ENCODE measurements at places on chromosomes 6 and 20.

GRCh38 chr6:108630050-108630714, 69.5 kb downstream of the FOXO3 start:
- no peak for DNase-seq

- DNase-seq: no peak
Observed at GRCh38 chr20:61257611-61258010, 5.5 kb downstream of the CDH4 start.

- DNase-seq: no peak
Observed at GRCh38 chr6:41470029-41470330, 76.2 kb upstream of the FOXP4 start.

GRCh38 chr20:41123631-41124030, 13.7 kb upstream of the PLCG1 start:
- no peak for DNase-seq

DNA sequence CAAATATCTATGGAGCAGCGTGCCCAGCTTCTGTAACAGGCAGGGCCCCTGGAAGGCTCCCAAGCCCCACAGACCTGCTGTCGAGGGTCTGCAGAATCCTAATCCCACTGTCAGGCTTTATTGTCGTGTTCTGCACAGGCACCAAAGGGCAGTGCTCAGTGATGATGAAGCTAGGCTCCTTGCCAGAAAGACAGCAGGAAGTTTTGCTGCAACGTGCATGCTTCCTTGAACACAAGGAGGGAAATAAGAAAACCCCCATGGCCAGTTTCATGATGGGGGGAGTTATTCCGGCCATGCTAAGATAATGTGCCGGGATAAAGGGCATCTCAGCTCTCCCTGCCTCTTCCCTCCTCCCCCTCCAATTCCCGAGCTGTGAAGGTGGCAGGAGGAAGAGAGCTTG, 109.4 kb upstream of the KCNG1 start:
- no peak for DNase-seq

Measured in stimulated activated CD8-positive, alpha-beta memory T cell treated with anti-CD3 and anti-CD28 coated beads, Interleukin-7, amount 100 ng/mL, for 4 hours (primary cell).